NCI-H1417 treated with DMSO at 0.1 percent for 48 hours (cell line): ENCODE measurements at places on chromosomes 1 and 21.

DNA sequence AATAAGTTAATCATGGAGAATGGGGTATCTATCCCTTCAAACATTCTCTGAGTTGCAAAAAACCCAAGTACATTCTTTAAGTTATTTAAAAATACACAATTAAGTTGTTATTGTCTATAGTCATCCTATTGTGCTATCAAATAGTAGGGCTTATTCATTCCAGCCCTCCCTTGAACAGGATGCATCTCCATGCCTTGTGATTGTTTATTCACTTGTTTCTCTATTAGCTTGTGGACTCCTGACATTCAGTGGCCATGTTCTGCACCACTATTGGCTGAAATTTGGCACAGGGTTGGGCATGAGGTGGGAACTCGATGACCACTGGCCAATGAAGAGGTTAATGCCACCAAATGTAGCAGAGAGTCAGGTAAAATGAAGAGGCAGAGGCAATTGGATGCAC, 272.8 kb downstream of the TNR start:
- DNase-seq = no peak

DNA sequence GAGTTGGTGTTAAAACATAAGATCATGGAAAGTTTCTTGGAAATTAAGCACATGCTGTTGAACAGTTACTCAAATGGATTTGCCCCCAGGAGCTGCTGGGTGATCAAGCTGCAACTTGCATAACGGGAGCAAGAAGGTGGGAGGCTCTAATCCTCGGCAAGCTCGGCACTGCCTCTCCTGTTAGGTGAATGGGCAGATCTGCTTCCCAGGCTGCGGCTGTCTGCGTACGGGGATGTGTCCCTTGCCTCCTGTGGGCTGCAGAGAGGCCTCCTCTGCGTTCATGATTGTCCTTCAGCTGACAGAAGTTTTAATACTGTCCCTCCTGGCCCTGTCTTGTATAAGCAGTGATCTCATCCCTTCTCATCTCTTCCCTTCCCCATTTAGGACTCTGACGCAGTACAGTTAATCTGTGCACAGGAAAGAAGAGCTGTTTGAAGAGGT, 36.7 kb downstream of the ATP1A1 start:
- no peak for DNase-seq

DNA sequence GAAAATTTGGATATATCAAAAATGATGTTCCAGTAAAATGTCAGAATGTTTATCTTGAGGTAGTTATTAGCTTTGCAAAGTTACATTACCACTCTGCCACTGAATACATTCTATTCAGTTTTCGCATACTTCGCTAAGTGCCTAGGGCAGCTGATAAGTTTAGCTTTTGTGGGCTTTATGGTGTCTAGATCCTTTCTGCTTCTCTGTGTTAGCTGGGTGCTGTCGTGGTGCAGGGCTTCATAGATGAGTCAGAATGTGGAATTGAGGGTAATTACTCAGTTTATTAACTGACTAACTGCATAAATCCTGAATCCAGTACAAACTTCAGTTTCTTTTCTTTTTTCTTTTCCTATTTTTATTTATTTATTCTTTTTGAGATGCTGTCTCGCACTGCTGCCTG, 21.5 kb downstream of the NCAM2 start:
- no peak for DNase-seq

DNA sequence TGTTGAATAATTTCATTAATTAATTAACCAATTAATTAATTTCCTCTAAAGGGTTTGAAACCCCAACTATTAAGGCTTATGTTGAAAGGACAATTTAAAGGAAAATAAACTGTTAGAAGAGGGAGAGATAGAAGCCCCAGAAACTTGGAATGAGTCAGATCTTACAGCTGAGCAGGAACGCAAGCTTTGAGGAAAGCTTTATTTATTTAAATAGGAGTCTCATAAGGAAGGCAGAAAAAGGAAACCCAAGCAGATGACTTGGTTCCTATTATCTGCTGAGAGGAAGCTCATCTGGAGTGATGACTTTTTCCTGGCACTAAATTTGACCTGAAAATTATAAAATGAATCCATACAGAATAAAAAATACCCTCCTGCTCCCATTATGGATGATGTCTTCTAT, 105.1 kb downstream of the ROR1 start:
- no peak for DNase-seq

DNA sequence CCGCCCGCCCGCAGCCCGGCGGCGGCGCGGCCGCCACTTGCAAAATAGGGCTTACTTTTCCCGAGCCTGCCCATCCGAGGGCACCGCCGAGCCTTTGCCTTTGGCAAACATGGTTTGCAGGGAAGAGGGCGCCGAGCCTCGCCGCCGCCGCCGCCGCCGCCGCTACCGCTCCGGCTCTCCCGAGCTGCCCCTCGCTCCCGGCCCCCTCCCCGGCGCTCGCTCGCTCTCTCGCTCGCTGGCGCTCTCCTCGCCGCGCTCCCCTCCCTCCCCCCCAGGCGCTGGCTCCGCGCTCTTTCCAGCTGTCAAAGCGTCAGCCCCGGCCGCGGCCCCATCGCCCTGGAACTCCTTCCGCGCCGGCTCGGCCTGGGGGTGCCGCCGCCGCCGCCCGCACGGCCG, 298 bp downstream of the SSBP3 start:
- no peak for DNase-seq

GRCh38 chr1:117735045-117735992, 129.5 kb downstream of the TENT5C start:
- no peak for DNase-seq

DNA sequence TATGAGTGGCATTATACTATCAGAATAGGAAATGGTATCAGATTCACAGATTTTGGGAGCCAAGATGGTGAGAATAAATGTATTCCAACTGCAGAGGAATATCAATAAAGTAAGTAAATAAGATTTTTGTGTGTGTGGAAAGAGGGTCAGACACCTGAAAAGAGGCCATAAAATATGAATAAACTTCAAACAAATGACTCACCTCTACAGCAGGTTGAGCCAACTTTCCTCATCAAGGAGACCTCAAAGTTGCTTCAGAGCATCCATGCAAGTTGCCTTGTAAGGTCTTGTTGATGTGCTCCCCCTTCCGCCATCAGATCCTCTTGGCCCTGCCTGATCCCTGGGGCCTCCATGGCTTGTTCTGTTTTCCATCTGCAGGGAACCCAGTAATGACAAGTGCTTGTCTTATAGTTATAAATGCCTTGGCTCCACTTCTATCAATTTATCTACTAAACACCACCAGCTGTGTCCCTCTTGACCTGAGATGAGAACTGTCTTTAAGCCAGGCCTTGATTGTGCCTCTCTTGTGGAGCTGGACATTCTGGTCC, 775.6 kb downstream of the LTN1 start:
- no peak for DNase-seq

DNA sequence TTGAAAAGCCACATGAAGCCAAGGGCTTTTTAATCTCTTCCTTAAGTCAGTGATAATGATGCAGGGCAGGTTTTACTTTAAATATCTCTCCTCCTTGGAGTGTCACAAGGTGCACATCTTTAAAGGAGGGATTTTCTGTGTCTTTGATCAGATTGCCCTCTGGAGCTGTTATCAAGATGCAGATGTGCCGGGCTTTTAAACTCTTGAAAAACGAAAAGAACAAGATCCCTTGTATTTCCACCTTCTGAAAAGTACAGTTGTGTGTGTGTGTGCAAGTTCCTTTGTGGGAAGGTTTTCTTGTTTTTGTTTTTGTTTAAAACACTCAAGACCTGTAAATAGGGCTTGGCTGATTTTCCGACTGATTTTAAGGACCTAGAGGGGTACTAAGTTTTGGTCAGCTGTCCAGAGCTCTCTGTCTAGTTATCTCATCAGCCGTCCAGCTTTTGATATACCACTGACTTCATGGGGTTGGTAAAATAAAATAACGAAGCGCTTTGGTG, 1.6 kb downstream of the MARK1 start:
- no peak for DNase-seq
